B cell (primary cell): ENCODE measurements at places on chromosomes 5 and 9. TPM values are rescaled to one million over a fixed set of nuclear protein-coding genes. Genes with fewer than 3 reads are reported as not detected.

The SLC25A48 gene
- total RNA-seq: not detected in 2 replicates

DNA sequence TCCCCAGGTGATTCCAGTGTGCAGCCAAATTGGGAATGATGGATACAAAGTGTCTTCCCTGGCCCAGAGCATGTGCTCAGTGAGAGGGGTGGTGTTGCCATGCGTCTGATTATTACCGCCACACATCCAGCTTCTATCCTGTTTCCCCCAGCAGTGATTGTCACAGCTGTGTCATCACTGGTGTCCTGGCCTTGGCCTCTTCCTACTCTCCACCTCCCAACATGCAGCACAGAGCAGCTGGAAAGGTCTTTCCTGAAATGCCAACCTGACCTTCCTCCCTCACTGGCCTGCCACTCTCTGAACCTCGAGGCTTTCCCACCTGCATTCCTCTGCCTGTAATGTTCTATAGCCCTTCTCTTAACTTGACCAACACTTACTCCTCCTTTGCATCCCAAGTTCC, 60.0 kb downstream of the TMOD1 start:
- H3K4me1 ChIP-seq: no peaks in the 10 kb centered on the region
- no peak for DNase-seq
- no peaks in the 10 kb centered on the region for H3K36me3 ChIP-seq
- H3K4me3 ChIP-seq: no peak overlapping the region
- no peaks in the 10 kb centered on the region for H3K27me3 ChIP-seq

The RETREG1 gene
- total RNA-seq: 11.4 and 12.9 TPM in 2 replicates

DNA sequence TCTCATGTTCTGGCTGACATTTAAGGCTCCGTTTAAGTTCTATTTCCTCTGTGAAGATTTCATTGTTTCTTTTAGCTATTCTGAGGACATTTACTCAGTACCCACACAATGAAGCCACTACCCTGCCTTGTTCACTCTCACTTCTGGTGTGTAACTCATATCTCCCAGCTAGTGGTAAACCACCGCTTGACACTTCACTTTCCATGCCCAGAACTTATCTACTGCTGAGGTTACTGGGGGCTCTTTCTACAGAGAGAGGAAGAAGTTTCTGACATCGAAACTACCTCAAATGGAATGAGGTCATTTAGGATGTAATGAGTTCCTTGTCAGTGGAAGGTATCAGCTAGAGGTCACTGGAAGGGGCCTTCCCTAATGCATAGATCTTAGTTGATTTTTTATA, 501.5 kb downstream of the DMAC1 start:
- no peaks in the 10 kb centered on the region for H3K36me3 ChIP-seq
- H3K4me3 ChIP-seq: no peak overlapping the region
- H3K27ac ChIP-seq: no peak overlapping the region
- peaks cover 7% of the 10 kb centered on the region for H3K4me1 ChIP-seq

- H3K4me1 ChIP-seq: no peaks in the 10 kb centered on the region
- H3K36me3 ChIP-seq: no peaks in the 10 kb centered on the region
- no peak overlapping the region for H3K4me3 ChIP-seq
- no peak for DNase-seq
- H3K27ac ChIP-seq: no peak overlapping the region
Measured at GRCh38 chr5:23440703-23441102, 66.7 kb upstream of the PRDM9 start.

The TCF7 gene
- 58.8 and 61.1 TPM in 2 replicates for total RNA-seq

The TDRD7 gene
- 19.7 and 20.6 TPM in 2 replicates for total RNA-seq

DNA sequence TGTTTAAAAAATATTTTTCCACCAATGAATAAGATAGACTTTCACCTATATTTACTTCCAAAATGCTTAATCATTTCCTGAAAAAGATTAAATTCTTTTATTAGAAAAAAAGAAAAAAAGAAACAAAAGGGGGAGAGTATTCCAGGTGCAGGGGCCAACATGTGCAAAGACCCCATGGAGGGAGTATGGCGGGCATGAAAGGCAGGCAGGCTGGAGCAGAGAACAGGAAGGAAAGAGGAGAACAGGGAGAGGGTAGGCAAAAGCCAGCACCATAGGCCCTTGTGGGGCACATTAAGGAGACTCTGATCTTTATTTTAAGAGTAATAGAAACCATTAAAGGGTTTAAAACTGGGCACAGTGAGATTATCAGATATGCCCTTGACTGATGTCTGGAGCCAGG, 16.5 kb upstream of the SAP30L start:
- H3K36me3 ChIP-seq: peaks cover 1% of the 10 kb centered on the region
- no peaks in the 10 kb centered on the region for H3K4me1 ChIP-seq

DNA sequence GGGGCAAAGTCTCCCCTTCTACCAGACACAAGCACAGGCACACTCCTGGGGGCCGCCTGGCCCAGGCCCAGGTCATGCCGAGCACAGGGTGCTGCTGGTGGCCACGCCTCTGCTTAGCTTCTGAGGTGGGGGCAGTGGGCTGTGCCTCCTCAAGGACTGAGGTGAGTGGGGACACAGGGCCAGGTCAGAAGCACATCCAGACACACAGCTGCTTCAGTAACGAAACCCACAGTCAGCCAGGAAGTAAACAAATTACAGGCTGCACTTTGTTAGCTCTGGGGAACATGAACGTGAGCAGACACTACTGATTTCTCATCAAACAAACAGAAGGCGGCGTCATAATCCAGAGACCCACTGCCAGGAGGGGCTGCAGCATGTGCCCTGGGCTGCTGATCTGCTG, 192.4 kb downstream of the HSPA4 start:
- DNase-seq: no peak
- no peaks in the 10 kb centered on the region for H3K36me3 ChIP-seq
- H3K4me3 ChIP-seq: no peak overlapping the region
- H3K27me3 ChIP-seq: no peaks in the 10 kb centered on the region
- H3K4me1 ChIP-seq: no peaks in the 10 kb centered on the region
- H3K27ac ChIP-seq: no peak overlapping the region

DNA sequence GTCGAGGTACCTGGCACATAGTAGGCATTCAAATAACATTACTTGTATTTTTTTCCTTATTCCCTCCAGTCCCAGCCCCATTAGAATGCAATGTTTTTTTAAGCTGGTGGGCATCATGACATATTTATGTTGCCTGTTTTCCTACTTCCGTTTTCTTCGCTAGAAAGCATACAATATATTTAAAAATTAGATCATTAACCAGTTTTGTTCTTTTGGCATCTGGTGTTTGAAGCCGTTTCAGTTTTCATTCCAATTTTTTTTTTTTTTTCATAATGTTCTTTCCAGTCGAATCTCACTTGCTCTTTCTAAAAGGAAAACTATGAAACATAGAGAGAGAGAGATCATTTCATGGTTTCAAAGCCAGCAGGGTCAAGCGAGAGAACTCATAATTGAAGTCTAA, 228.3 kb upstream of the C9orf72 start:
- H3K4me3 ChIP-seq: no peak overlapping the region
- no peak for DNase-seq
- H3K36me3 ChIP-seq: no peaks in the 10 kb centered on the region
- H3K27ac ChIP-seq: no peak overlapping the region

GRCh38 chr9:1411826-1412225, 361.7 kb downstream of the DMRT2 start:
- no peak for DNase-seq
- no peak overlapping the region for H3K27ac ChIP-seq
- H3K4me3 ChIP-seq: no peak overlapping the region
- H3K27me3 ChIP-seq: no peaks in the 10 kb centered on the region

The C1QTNF2 gene
- total RNA-seq: not detected in 2 replicates

The EXD3 gene
- 23.7 and 25.1 TPM in 2 replicates for total RNA-seq

- no peak for DNase-seq
- H3K4me3 ChIP-seq: no peak overlapping the region
- no peaks in the 10 kb centered on the region for H3K27me3 ChIP-seq
- no peaks in the 10 kb centered on the region for H3K4me1 ChIP-seq
Measured at GRCh38 chr5:172385707-172386106, 68.6 kb downstream of the SH3PXD2B start.

DNA sequence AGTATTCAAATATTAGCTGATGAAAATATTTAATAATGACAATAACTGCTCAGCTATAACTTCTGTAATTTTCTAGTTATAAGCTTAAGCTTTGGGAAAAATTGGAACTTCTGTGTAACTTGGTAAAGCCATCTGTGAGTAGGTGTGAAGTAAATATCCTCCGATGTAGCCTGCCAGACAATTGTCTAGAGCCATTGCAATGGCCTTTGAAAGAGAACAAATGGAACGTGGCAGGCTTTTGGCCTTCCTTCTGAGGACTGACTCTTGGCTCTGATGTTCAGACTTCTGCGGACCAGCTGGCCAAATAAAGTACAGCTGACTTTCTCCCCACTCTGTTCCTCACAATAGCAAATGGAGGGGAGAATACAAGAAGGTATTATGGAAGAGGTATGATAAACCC, 203.4 kb upstream of the NMUR2 start:
- no peak for DNase-seq
- no peak overlapping the region for H3K27ac ChIP-seq
- H3K4me3 ChIP-seq: no peak overlapping the region

GRCh38 chr9:99162759-99163364, 57.9 kb downstream of the TGFBR1 start:
- peak; percentile 69 for DNase-seq
- no peaks in the 10 kb centered on the region for H3K36me3 ChIP-seq

The IFNA13 gene
- total RNA-seq: not detected in 2 replicates

GRCh38 chr9:7778851-7779600, 20.6 kb downstream of the DMAC1 start:
- no peak for DNase-seq
- H3K27me3 ChIP-seq: no peaks in the 10 kb centered on the region
- H3K4me3 ChIP-seq: no peak overlapping the region
- no peaks in the 10 kb centered on the region for H3K4me1 ChIP-seq

The PLAC8L1 gene
- 0.49 and 0.51 TPM in 2 replicates for total RNA-seq

GRCh38 chr5:1983919-1984695, 101.4 kb upstream of the IRX4 start:
- H3K27me3 ChIP-seq: peaks cover 5% of the 10 kb centered on the region
- H3K4me1 ChIP-seq: no peaks in the 10 kb centered on the region
- DNase-seq: no peak

The GMCL2 gene
- total RNA-seq: not detected in 2 replicates

DNA sequence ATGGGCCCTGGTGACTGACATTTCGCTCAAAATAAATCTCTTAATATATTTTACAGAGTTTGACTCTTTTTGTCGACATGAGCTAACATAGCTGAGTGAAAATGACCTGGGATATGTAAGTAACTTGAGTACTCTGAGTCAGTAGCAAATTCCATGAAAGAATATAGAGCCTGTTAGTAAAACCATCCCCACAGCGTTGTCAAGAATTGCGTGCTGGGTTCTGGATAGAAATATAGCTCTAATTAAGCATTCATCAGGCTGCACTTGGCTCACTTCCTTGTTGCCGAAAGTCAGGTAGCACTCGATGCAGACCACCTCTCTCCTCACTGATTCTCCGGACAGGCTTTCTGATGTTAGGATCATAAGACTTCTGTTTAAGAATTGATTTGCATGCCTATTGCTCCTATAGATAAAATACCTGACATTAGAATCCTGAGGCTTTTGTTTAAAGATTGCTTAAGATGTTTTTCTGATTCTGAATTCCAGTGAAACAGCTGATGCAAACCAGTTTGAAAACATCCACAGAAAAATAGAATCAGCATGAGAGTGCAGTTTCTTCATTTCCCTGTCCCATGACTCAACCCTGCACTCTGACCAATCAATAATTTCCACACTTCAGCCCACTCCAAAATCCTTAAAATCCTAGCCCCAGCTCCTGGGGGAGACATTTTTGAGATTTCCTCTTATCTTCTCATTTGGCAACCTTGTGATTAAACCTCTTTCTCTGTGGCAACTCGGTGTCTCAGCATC, 310.6 kb downstream of the DIRAS2 start:
- no peak overlapping the region for H3K27ac ChIP-seq
- no peaks in the 10 kb centered on the region for H3K4me1 ChIP-seq
- no peak overlapping the region for H3K4me3 ChIP-seq
- no peaks in the 10 kb centered on the region for H3K36me3 ChIP-seq
- no peak for DNase-seq
- H3K27me3 ChIP-seq: peaks cover 16% of the 10 kb centered on the region

The KIF2A gene
- 51.7 and 59.0 TPM in 2 replicates for total RNA-seq

The ARHGEF39 gene
- 0.53 and 0.62 TPM in 2 replicates for total RNA-seq
